Pulmonary artery endothelial cell (primary cell): ENCODE measurements at places on chromosomes 7 and 10. TPM values are rescaled to one million over a fixed set of nuclear protein-coding genes. Genes with fewer than 3 reads are reported as not detected.

GRCh38 chr7:6167004-6167551 lies 105.3 kb downstream of the CYTH3 start:
- no peak for DNase-seq

The CPED1 gene
- total RNA-seq = 1.5 and 1.7 TPM in 2 replicates

DNA sequence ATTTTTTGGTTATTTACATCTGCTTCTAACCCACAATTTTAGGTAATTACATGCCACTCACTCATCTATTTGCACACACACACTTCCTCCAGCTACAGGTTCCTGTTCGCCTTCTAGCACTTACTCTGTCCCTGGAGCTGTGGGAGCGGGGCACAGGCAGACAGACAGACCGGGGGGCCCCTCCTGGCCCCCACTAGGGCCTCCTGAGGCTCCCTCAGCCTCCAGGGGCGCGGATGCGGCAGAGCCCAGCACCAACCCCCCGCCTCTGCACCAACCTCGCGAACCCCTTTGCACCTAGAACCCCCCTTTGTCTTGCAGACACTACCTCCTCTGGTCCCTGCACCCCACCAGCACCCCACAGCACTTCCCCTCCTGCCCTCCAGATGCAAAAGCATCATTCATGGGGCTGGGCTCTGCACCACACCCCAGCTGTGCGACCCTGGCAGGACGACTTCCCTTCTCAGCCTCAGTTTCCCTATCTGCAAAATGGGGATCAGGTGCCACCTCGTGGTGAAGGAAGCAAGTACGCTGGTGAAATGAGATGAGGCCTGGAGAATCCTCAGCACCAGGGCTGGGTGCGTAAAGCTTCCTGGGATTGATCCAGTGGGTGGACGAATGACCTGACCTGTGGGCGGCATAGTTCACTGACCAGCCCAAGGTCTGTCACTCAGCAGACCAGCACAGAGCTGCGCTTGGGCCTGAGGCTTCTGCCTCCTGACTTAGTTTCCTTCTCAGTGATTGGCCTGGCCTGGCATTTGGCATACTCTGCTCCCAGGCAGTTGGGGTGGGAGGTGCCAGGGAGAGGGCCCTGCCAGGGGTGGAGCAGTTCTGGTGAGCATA lies 37.9 kb downstream of the ELFN1 start:
- no peak for DNase-seq

The EXOC6 gene
- 129 and 228 TPM in 2 replicates for total RNA-seq

DNA sequence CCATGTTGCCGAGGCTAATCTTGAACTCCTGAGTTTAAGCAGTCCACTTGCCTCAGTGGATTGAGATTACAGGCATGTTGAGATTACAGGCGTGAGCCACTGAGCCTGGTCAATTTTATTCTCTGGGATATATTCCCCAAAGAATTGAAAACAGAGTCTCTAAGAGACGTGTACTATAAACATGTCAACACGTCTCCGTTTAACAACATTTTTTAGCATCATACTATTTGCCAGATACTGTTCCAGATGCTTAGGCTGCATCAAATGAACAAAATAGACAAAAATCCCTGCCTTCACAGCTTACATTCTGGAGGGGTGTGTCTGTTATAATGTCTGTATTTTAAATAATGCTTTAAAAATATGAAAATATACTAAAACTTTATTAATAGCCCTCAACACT lies 54.1 kb upstream of the PRKG1 start:
- DNase-seq = no peak

DNA sequence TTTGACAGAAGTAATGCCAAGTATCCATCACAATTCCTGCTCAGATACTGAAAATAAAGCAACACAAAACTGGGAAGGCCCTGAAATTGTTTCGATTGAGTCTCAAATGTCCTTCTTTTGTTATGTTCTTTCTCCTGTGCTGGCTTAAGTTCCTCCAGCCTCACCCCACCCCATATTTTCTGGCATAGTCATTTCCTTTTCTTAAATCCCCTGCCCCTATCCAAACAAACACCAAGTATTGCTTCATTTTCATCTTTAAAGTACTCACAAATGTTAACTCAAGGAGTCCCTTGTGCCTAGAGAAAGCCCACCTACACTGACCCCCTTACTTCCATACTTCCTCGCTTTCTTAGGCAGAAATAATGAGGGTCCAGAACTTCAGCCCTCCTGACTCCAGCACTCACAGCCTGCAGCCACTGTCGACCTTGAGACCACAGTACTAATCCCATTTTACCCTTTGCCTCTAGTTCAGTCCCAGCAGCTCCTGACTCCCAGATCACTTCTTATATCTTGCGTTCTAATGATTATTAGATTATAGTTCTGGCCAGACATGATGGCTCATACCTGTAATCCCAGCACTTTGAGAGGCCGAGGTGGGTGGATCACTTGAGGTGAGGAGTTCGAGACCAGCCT lies 73.2 kb upstream of the ST8SIA6 start:
- peak; percentile 87 for DNase-seq

DNA sequence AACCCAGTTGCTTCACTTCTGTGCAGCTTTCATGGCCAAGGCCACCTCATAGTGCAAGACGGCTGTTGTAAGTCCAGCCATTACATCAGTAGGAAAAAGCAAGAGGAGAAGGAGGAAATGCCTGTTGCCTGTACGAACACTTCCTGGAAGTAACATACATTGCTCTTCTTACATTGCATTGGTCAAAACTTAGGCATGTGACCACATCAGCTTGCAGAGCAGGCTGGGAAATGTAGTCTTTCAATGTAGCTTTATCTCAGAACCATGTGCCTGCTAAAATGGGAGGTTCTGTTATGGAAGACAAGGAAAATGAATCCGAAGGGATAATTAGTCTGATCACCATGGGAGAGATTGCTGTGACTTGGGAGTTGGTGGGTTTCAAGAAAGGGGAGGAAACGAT lies 4.3 kb downstream of the SLC29A3 start:
- DNase-seq = no peak

The CDNF gene
- total RNA-seq = 0.11 and 0.79 TPM in 2 replicates

- no peak for DNase-seq
Observed at GRCh38 chr10:117511601-117512390, 30.8 kb upstream of the EMX2 start.

The LRMDA gene
- 7.2 and 14.6 TPM in 2 replicates for total RNA-seq

DNA sequence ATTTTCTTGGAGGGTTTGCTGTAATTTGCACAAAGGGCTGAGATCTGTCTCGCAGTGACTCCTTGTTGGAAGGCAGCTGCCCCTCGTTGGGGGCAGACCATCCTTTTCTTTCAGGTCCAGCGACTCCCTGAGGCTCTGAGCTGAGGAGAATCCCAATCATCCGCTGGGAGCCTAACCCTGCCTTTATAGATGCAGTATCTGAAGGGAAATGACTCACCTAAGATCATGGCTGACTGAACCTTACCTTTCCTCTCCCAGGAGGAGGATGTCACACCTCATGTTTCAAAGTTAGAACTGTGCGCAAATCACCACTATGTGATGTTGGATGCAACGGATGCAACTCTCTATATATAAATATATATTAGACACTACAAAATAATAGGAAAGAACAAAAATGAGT lies 36.4 kb upstream of the MXI1 start:
- DNase-seq = no peak

DNA sequence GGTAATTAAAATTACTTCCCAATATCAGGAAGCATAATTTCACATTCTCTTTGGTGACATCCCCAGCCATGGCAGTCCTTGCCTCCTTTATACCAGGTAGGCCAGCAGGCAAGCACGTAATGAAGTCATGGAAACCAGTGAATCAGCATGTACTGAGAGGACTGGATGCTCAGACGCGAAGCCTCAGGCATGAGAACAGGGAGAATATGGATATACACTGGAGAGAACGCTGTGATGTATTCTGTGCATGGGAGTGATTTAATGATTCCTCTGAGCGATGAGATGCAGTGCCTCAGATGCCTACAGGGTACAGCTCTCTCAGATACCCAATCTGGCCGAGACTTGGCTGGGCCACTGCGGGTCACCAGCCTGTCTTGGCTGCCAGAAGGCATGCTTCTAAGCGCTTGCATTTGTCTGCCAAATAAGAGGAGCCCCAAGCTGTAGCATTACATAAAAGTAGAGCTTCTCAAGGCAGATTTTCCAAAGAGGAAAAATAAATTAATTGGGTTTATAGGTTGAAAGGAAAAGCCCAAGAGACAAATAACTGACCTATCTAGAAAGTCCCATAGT lies 238.1 kb downstream of the RELN start:
- no peak for DNase-seq

The HABP2 gene
- not detected in 2 replicates for total RNA-seq

GRCh38 chr7:141717450-141717849 lies 9.3 kb downstream of the WEE2 start:
- DNase-seq = no peak

GRCh38 chr10:78408671-78409472 lies 375.2 kb downstream of the RPS24 start:
- peak; percentile 13 for DNase-seq

The AGMO gene
- total RNA-seq = not detected in 2 replicates

DNA sequence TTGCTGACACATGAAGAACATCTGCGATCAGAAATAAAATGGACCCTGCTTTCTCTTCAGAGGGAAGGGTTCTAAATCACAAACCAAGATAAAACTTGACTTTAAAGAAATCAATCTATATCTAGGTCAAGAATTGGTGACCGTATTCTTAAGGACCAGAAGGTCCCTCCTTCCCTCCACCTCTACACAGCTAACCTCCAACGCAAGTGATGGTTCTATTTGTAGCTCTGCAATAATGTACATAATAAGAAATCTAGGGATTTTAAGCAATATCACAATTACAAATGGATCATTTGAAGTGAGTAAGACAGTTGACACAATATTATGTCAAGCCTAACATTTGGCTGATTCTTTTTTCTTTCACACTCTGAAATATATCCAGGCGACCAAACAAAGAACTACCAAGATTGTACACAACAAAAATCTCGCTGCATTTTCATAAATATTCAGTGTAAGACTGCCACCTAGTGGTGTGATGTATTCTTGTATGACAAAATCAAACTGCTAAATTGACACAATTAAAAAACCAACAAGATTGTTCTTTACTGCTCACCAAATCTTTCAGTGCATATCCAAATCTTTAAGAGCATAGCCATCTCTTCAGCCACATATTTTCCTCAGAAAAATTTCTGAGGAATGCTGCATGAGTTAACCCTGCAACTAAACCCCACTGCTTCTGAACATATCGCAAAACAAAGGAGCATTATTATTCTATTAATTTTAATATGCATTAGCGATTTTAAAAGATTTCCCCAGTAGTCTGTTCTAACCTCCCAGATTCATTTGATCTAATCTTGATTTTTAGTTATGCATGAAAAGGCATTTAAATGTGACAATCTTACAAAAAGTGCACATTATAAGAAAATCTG lies 44.5 kb downstream of the ICA1 start:
- peak; percentile 35 for DNase-seq

GRCh38 chr7:37267251-37267650 lies 181.4 kb downstream of the ELMO1 start:
- DNase-seq = no peak

The CCDC172 gene
- total RNA-seq = not detected in 2 replicates
